ENCODE measurements at places on chromosomes 6 and 20.

DNA sequence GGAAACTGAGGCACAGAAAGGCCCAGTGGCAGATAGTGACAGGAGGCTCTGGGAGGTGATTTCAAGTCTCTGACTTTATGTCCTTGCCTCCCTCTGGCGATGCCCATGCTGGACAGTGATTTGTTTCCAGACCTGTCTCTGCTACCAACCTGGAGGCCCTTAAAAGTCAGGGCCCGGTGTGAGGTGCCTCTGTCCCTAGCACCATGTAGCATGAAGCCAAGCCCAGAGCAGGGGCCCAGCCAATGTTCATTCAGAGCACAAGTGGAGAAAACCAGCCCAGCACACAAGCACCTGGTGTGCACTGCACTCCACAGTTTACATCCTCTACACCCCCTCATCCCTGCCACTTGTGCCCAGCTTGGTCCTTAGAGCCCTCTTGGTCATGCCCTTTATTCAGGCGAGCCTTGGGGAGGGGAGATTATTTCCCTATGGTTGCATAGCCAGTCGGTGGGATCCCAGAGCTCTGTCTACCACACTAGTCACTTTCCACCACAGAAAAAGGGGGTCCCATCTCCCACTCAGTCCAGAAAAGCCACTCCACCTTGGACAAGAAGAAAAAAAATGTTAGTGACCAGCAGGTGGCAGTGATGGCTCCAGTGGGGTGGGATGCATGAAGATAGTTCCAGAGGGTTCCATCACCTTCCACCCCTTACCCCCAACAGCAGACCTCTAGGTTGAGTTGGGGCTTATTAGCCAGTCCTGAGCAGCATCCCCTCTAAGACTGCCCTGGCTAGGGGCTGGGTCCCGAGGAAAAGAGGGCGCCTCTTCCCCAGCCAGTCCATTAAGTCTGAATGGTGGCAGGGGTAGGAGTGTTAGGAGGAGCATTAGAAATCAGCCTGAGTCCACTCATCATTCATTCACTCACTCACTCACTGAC, 30.9 kb downstream of the KIAA1755 start:
- no peaks in the 10 kb centered on the region for H3K27me3 ChIP-seq
- DNase-seq, result peak; percentile 53
- H3K27ac ChIP-seq, result no peak overlapping the region
- no peaks in the 10 kb centered on the region for H3K4me1 ChIP-seq

DNA sequence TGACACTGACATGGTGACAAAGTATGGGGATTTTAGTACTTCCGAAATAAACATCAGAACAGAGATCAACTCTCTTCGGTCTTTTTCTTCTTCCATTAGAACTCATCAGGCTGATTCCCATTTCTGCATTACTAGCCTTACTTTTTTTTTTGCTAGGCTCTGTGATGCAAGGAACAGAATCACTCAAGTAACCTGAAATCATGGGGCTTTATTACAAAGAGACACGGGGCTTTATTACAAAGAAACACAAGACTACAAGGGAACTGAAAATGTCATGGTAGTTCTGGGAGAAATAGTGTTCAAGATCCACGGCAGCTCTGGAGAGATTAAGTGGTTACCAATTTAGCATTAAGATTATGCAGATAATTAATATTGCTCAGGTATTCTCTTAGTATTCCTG, 11.6 kb downstream of the SOX4 start:
- H3K4me1 ChIP-seq, result no peaks in the 10 kb centered on the region
- DNase-seq, result no peak
- no peak overlapping the region for H3K27ac ChIP-seq
- no peaks in the 10 kb centered on the region for H3K27me3 ChIP-seq

DNA sequence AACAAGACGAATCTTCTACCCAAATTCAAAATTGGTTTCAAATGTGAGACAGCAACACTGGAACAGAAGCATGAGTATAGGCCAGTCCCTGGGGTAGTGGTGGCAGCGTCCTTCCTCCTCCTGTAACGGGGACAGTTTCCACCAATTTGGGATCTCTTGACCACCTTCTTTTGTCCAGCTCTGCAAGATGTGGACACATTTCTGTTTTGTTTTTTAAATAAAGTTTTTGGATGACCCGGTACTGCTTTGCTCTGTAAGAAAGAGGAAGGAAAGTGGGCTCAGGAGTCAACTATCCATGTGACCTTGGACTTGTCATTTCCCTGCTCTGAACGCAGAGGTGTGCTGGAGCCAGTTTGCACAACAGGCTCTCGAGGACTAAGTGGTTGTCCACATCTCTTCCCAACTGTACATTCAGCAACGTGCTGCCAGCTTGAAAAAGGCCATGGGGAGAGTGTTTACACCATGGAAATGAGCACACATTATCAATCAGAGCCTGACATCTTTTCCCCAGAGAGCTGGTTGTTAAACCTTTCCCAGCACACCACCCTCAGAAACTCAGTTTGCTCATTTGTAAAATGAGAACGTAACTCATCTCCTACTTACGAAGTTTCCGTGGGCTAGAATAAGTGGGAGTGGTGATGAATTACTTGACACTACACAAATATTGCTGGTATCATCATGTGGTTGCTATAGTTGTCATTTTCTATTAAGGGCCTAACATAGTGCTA, 66.5 kb downstream of the ADTRP start:
- H3K36me3 ChIP-seq, result no peaks in the 10 kb centered on the region
- H3K4me1 ChIP-seq, result peaks cover 8% of the 10 kb centered on the region
- H3K4me3 ChIP-seq, result no peak overlapping the region
- no peak for DNase-seq
- no peaks in the 10 kb centered on the region for H3K27me3 ChIP-seq

DNA sequence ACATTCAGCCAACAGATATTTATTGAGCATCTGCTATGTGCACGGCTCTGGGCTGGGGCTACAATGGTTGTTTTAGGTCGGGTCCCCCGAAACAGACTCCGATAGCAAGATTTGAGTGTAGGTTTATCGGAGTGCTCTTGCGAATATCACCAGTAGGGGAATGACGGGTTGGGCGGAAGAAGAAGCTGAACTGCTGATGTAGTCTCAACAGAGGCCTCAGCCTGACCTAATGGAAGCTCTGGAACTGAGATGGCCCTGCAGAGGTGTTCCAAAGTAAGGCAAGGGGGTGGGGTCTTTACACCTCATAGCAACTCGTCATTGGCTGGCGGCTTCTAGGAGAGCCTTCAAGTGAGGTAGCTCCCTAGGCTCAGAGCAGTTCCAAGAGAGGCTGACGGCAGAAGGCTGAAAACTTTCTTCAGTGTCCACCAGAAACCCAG, 1.1 kb downstream of the L3MBTL1 start:
- peaks cover 18% of the 10 kb centered on the region for H3K27me3 ChIP-seq
- no peaks in the 10 kb centered on the region for H3K36me3 ChIP-seq
- no peak overlapping the region for H3K27ac ChIP-seq
- peak overlapping the region; percentile 61 for H3K4me3 ChIP-seq
- H3K4me1 ChIP-seq, result peaks cover 5% of the 10 kb centered on the region
- DNase-seq, result no peak

DNA sequence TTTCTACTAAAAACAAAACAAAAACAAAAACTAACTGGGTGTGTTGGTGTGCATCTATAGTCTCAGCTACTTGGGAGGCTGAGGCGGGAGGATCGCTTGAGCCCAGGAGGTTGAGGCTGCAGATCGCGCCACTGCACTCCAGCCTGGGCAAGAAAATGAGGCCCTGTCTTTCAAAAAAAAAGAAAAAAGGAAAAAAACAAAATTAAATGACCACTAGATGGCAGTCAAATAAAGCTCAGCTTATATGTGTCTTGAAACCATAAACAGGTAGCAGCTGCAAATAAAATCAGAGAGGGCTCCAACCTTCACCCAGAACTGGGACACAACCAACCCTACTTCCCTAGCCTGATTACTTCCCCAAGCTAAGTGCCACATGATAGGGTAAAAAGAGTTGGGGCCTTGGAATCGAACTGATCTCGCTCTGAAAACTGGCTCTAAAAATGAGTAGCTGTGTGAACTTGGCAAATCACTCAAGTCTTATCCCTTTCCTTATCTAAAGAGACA, 67.1 kb upstream of the ADGRF4 start:
- H3K36me3 ChIP-seq, result no peaks in the 10 kb centered on the region
- peaks cover 4% of the 10 kb centered on the region for H3K4me1 ChIP-seq

GRCh38 chr6:4021854-4022695, 56.9 kb downstream of the FAM217A start:
- no peaks in the 10 kb centered on the region for H3K27me3 ChIP-seq
- H3K27ac ChIP-seq, result peak overlapping the region; percentile 98
- H3K36me3 ChIP-seq, result peaks cover 5% of the 10 kb centered on the region
- peaks cover 6% of the 10 kb centered on the region for H3K4me1 ChIP-seq
- peak overlapping the region; percentile 86 for H3K4me3 ChIP-seq
